ENCODE measurements at places on chromosomes 5 and 9.

DNA sequence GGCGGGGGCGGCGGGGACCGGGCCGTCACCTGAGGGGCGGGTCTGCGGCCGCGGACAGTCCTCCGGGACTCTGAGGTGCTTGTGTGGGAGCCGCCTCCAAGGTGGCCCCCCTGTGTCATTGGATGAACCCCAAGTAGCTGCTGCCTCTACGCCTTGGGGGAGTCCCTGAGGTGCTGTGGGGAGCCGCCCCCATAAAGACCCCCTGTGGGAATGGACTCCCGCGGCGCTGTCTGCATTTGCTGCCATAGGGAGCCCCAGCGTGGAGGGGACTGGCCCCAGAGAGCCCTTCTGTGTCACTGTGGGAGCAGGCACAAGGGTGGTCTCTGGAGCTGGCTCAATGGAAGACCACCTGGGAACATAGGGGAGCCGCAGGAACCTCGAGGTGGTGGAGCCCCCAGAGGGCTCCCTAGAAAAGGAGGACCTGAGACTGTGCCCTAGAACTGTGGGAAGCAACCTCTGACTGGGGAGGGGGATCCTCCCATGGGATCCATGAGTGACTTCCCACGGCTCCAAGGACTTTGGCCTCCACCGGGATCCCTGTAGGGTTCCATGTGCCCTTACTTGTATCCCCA is 412 bp downstream of the PHF24 start:
- DNase-seq: no peak

DNA sequence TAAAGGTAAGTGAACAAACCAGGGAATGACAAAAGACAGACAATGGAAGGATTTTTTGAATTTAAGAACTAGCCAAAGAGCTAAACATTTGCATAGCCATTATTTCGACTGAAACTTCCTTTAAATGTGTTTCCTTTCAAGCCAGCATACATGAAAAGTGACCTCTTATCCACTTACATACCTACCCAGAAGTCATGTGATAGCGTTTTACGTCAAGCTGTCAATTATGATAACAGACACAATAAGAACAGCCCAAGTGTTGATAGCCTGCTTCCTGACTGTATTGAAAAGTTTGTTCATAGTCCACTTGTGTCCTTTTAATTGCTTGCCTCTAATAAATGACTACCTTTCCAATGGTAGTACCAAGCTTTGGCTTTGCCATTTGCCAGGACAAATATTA is 206.0 kb downstream of the NFIB start:
- no peak for DNase-seq

GRCh38 chr9:123033864-123034601 is 566 bp downstream of the GPR21 start:
- DNase-seq: no peak

- no peak for DNase-seq
These were observed 782 bp downstream of the BICD2 start for GRCh38 chr9:92763721-92764380.

DNA sequence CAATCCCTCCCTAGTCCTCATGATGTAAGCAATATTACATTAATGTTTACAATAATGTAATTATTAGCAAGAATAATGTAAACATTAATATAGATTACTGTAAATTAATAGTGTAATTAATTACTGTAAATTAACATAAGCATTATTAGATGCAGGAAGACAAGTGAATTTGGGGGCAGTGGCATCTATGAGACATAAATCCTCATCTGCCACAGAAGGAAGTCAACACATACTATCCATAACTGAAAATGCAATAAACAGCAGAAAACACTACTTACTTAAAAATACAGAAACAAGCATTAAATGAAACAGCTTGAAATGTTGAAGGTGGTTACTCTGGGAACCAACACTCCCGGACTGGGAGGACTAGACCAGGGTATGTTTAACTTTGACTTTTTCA is 685 bp upstream of the NIPSNAP3A start:
- no peak for DNase-seq

DNA sequence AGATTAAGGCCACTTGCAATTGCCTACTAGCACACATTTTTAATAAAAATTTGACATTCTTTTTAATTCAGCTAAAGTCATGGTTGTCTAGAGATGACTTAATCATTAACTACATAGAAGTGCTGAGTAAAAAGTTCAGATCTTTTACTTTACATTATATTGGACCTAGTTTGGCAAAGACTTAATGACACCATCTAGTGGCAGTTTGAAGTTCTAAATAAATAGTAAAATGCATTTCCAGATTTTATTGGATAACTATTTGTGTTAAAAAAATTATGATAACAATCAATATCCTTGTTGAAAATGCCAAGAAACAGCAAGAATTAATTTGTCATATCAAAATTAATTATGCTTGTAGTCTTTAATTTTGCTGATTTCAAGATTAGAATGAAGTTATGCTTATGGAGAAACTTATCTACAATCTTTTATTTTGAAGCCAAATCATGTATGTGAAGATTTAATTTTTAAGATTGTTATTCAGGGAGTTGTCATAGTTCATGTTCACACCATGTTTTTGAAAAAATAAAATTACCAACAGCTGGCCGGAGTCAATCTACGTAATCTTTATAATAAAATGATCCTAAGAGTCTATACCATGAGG is 69.6 kb upstream of the PJA2 start:
- DNase-seq: no peak

DNA sequence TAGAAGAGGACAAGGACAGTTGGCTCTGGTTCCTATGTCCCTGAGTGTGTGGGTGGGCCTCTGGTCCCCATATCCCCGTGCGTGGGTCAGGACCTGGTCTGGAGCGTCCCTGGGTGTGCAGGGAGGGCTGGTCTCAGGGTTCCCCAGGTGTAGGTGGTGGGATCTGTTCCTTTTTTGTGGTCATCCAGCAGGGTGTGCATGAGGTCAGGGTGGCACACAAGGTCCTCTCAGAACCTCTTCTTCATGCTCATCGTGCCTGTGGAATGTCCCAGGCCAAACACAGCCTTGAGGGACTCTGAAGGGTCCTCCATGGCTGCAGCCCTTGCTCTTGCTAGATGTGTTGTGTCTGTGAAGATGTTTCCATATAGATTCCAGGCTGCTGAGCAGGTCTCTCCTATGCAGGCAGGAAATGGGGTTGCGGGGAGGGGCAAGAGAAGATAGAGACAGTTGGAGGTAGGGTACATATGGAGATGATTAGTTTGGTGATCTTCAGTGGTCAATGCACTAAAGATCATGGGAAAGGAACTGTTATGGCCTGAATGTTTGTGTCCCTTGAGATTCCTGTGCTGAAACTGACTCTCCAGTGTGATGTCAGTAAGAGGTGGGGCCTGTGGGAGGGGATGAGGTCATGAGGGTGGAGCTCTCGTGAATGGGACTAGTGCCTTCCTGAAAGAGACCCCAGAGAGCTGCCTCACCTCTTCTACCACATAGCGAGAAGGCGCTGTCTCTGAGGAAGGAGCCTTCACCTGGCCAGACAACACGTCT is 53.1 kb downstream of the NXNL2 start:
- no peak for DNase-seq

- no peak for DNase-seq
These were observed 18.8 kb upstream of the OR2K2 start for GRCh38 chr9:111348821-111349271.

DNA sequence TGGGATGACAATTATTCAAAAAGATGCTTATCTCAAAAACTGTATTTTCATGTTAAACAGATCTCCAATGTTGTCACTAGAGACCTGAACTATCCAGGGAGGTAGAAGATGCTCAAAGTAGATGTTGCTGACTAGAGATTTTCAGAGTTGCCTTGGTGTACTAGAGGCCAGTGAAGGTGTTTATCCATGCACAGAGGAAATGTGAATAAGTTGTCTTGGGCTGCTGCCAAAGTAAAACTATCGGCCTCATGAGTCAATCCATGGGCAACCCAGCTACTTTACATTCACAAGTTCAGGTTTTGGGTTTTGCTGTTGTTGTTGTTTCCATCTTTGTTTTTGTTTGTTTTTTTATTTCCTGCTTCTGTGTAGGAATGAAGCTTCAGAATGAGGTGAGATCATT is 141.1 kb upstream of the RANBP3L start:
- DNase-seq: no peak

DNA sequence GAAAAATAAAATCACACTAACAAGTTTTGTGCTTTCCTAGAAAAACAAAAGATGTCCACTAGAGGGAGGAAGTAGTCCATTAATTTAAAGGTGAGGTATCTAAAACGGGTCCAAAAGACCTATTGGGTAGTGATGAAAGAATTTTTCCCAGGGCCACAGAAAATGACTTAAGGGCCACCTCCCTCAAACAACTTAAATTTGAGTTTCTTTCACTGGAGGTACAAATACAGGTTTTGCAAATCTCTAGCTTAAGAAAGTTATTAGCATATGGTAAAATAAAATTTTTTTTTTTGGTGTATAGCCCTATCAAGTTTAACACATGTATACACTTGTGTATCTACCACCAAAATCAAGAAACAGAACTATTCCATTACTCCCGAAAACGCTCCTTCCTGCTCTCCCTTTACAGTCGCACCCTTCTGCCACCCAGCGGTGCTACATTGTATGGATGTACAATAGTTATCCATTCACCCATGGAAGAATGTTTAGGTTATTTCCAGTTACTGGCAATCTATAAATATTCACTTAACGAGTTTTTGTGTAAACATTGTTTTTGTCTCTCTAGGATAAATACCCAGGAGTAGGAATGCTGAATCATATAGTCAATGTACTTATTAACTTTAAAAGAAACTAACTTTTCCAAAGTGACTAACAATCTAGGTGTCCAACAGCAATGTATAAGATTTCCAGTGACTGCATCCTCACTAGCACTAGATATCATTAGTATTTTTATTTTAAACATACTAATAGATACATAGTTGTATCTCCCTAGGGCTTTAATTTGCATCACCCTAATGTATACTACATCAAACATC is 21.9 kb downstream of the DEPDC1B start:
- DNase-seq: peak; percentile 42

- no peak for DNase-seq
These were observed 10.3 kb upstream of the ZFR start for GRCh38 chr5:32454821-32455220.

DNA sequence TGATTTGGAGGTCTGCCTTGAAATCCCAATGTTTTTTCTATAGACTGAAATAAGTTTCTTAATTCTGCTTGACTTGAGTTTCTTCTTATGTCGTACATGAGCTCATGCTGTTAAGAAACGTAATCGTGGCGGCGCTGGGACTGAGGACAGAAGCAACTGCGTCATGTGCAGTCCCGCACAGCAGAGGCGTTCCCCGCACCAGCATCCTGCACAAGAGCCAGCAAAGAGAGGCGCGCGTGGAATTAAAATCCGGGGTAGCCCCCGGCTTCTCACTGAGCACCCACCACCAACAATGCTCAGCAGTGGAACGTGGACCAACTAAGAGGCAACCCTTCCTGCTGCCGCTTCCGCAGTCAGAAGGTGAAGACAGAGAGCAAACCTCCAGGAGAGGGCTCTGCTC is 496.2 kb upstream of the ADAMTS16 start:
- no peak for DNase-seq

DNA sequence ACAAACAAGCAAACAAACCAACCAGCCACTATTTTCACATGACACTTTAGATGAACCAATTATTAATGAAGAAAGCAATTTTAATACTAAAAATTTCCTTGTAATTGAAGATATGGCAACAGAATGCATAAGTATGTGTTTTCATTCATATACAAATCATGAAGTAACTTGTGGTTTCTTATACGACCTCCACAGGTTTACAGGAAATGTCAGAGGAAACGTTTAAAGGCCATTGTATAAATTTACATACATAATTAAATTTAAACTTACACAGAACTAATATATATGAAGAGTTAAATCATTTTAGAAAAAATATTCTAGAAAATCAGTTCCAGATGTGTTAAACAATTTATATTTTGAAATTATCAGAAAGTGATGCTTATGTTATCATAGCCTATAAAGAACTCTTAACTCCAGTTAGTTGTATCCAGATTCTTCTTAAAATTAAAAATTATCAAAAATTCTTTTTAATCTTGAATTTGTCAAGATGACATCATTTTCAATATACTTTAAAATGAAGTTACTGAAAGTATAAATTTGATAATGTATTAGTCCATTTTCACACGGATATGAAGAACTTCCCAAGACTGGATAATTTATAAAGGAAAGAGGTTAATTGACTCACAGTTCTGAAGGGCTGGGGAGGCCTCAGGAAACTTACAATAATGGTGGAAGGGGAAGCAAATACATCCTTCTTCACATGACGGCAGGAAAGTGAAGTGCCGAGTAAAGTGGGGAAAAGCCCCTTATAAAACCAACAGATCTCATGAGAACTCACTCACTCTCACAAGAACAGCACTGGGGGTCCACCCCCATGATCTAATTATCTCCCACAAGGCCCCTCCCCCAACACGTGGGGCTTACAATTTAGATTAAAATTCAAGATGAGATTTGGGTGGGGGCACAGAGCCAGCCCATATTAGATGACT is 192.0 kb downstream of the PIK3R1 start:
- DNase-seq: no peak

DNA sequence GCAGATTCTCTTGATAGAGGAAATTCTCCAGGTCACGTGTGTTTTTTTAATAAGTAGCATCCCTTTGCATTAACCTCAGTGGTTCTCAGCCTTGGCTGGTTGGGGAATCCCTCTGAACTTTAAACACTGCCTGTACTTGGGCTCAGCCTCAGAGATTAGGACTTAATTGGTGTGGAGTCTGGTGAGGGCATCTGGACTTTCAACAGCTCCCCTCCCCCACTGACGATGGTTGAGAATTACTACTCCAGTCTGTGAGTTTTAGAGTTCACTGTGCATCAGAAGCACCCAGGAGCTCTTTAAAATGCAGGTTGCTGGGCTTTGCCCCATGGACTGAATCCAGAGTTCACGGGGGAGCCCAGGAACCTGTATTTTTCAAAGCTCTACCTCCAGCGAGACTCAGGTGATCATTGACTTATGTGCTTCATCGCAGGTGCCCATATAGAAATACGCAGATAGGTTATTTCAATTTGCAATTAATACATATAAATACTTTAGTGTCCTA is 71.4 kb downstream of the DAPK1 start:
- no peak for DNase-seq

- DNase-seq: no peak
These were observed 30.2 kb upstream of the NR3C1 start for GRCh38 chr5:143433670-143434069.

GRCh38 chr5:95317687-95318086 is 32.8 kb upstream of the MCTP1 start:
- DNase-seq: no peak

DNA sequence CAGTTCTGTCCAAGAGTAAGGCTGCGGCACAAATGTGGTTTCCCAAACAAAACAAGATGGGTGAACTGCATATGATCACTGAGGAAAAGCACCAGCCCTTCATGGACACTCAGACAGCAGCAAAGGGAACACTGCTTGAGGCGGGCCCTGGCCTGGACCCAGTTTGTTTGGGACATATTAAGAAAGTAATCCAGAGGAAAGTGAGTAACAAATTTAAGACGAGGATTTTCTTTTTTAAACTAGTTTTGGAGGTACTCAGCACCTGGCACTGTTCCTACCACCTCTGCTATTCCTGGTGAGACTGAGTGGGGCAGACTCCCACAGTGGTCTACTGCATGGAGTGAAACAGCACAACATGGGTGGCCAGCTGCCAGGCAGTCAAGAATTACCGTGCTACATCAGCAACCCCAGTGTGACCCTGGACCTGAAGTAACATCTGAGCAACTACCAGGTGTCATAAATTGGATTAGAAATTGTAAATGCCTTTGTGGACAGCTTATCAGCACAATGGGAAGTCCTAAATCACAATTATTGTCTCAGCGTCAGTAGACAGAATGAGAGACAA is 28.5 kb downstream of the P4HA2 start:
- DNase-seq: no peak
